ENCODE measurements at places on chromosomes 6 and 20.

DNA sequence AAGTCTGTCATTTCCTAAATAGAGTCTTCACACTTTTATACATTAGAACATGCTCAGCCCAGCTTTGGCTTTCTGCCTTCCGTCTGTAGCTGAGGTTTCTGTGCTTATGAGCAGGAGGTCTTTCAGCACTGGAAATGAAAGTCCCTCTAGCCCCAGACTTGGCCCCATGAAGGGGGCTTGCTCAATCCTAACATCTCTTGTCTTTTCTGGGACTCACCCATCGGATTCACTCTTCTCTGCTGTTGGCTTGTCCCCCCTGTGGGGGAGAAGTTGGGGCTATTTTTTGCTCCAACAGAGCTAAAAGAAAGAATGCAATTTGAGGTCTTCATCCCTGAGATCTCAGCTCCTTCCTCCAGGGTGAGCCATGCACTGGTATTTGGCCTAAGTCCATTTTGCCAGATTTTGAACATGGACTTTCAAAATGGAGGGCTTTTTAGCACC, 177.7 kb downstream of the MRPL14 start:
- no peak for DNase-seq

GRCh38 chr6:130211691-130212090, 11.1 kb downstream of the SAMD3 start:
- DNase-seq = no peak

DNA sequence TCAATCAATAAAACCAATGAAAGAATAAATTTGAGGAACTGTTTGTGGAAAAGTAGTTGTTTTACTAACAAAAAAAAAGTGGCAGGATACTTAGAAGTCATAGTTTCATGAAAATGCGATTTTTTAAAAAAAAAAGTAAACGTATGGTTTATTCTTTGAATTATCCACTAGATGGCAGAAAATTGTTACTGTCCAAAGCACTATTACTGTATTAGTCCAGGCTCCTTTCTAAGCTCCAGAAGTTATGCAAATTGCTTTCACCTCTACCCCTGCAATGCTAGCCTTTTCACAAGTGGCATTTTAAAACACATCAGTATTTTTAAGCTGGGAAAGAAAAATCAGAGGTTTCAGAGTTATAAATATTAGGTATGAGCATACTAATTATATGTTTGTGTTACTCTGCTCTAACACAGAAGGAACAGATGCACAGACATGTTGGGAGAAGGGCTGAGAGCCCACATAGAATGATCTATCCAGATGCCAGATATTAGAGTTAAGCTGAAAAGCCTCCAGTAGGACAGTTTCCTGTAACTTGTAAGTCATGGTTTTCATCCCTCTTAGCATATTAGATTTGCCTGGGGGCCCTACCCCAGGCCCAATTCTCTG, 63.9 kb downstream of the FHL5 start:
- no peak for DNase-seq

GRCh38 chr6:72245565-72245964, 359.2 kb downstream of the RIMS1 start:
- DNase-seq = no peak

DNA sequence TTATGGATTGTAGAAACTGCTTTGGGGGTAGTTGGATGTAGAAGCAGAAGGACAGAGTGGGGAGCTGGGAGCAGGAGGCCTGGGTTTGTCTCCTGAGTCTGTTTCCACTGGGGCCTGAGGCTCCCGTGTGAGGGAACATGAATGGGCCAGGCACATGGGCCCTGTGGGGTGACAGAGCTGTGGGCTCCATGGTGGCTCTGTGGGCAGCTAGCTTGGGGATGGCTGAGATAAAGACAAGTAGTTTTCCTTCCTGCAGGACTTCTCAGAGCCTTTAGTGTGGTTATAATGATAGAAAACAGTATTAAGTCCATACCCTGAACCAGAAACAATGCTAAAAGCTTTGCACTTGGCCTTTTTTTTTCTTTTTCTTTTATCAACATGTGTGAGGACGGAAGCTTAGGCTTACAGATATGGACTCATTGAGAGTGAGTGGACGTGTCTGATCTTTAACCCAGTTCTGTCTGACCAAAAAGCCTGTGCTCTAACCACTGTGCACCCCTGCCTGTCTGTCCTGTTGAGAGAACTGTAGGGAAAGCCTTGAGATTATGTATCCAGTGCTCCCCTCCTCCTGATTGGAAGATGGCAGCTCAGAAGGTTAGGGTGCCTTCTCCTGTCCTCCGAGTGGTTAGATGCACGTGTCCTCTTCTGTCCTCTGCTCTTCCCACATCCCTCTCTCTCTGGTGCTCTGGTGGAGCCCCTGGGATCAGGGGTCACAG, 98.3 kb downstream of the CDH26 start:
- no peak for DNase-seq

DNA sequence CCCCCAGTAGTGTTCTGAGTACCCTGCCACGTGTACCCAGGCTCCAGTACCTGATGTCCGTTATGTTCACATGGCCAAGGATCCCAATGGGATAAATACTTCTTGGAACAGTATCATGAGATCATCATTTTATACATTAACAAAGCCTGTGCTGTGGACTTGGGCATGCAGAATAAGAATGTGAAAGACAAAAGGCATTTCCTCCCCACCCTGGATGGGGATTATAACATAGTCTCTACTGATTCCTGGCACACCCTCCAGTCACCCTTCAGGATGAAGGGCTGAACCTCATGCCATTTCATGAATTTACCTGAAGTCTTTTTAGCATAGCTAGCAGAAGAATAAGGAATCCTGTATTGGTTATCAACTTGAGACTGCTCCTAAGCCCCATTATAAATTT, 2.8 kb downstream of the TNFRSF21 start:
- no peak for DNase-seq

DNA sequence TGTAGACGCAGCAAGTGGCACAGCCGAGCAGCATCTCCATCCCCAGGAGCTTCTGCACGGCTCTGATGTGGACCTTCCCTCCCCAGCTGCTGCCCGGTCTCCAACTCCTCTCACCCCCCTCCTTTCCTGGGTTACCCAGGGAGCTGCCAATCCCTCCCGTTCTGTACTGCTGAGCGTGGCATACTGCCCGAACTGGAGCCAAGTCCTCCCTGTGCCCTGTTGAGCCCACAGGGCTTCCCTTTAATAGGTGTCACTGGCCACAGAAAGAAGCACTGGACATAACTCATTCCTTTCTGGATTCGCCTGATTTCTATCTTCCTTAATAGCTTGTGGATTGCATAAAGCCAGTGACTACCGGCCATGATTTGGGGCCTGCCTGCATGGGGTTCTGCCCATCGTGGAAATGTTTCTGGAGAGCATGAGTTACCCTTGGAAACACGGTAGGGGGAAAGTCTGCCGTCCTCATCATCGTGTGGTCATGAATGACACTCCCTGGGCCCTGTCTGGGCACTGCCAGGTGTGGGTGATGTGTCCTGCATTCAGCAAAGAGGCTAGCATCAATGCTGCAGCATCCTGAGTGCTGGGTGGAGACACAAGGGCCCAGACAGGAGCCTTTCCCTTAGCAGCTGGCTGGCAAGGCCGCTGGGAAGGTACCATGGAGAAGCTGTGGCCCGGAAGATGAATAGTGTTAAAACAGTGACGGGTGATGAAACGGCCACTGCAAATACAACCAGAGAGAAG, 189.7 kb downstream of the SYNDIG1 start:
- DNase-seq = no peak
